AG04450 (cell line): ENCODE measurements at places on chromosomes 6 and 20. TPM values are rescaled to one million over a fixed set of nuclear protein-coding genes. Genes with fewer than 3 reads are reported as not detected.

DNA sequence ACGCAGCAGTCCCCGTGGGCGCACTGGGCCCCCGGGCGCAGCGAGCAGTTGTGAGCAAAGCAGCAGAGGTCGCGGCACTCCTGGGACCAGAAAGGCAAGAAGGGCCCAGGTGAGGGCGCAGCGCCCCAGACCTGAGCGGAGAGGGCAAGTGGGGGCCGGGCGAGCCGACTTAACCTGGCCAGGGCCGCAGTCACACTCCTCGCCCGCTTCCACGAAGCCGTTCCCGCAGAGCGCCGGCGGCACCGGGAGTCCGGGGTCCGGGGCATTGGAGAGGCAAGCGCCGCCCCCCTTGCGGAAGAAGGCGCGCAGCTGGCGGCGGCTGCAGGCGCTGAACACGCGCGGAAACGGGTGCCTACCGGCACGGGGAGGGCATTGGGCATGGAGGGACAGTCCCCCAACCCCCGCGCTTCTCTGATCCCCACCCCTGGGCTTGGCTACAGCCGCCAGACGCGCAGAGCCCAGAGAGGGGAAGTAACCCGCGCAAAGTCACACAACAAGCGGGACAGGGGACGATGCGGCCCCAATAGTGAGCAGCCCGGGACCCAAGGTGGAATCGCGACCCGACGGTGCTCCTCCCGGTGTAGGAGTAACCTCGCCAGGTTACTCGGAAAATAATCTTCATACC is 9.2 kb downstream of the ADAM33 start:
- DNase-seq: no peak

GRCh38 chr6:148309301-148309700 is 33.3 kb upstream of the SASH1 start:
- DNase-seq: no peak

DNA sequence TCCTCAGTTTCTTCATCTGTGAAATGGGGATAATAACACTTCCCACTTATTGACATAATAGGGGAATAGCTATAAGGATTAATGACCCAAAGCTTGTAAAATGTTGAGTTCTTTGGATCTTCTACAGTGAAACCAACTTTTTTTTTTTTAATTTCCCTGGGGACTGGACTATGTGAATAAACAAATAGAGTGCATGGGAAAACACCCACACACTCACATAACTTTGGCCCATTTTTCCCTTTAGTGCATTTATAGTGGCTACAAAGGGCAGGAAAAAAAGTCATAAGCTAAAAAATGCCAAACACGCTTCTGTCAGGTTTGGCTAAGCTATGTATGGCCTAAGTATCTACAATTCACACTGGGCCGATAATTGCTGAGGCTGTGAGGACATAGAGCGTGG is 406.2 kb upstream of the JAG1 start:
- no peak for DNase-seq

DNA sequence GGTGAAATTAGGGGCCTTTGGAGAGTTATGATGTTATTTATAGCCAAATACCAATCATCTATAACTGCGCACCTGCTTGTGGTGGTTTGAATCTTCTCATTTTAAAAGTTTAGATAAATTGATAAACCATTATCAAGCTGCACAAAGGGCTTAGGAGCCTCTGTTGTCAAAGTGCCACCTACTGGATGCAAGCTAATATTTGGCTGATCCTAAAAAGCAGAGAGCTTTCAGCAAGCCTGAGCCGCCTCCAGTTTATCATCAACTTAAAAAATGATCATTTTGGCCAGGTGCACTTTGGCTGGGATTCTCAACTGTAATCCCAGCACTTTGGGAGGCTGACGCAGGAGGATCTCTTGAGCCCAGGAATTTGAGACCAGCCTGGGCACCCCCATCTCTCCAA is 58.5 kb upstream of the ATXN1 start:
- DNase-seq: no peak

The MYLIP gene
- 4.0 and 4.8 TPM in 2 replicates for polyA plus RNA-seq

The OR2J3 gene
- polyA plus RNA-seq: not detected in 2 replicates
